ENCODE measurements at places on chromosomes 5 and 9.

GRCh38 chr9:96026655-96027213, 151.2 kb downstream of the ERCC6L2 start:
- DNase-seq, result no peak

- no peak for DNase-seq
Measured at GRCh38 chr9:70403618-70404025, 10.8 kb downstream of the KLF9 start.

- DNase-seq, result no peak
Measured at GRCh38 chr5:149915392-149916260, 29.0 kb downstream of the PDE6A start.

GRCh38 chr5:131150408-131150807, 14.6 kb downstream of the HINT1 start:
- no peak for DNase-seq

- DNase-seq, result no peak
Measured at GRCh38 chr5:40361378-40361777, 318.3 kb upstream of the PTGER4 start.

DNA sequence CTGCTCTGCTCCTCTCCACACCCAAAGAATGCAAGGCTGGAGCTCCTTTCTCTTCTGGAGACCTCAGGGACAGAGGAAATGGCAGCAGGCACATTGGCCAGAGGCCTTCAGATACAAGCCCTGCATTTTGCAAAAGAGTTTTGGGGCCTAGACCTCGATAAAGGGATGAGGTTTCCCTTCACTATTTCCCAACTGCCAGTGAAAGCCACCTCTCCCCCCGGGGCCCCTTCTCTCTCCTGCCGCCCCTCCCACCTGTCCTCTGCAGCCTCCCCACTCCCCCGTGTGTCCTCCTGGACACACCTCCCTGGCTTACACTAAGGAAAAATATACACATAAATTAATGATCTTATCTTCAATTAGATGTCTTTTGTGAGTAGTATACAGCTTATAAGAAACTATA, 21.3 kb upstream of the LMNB1 start:
- no peak for DNase-seq

DNA sequence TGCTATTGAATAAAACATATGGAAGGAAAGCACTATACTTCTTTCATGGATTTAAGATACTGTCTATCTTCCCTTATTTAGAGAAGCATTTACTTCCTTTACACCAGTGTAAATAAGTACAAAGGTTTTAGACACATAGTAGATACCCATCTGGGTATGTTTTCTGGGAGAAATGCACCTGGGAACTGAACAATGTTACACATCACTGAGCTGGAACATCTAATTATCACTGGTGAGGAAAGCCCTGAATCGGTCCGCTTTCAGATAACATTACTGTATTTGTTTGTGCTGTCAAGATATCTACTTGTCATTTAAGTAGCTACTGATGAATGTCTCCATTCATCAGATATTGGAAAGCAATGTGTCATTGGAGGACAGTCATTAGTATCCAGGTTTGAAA, 964.7 kb upstream of the PTPRD start:
- DNase-seq, result no peak

DNA sequence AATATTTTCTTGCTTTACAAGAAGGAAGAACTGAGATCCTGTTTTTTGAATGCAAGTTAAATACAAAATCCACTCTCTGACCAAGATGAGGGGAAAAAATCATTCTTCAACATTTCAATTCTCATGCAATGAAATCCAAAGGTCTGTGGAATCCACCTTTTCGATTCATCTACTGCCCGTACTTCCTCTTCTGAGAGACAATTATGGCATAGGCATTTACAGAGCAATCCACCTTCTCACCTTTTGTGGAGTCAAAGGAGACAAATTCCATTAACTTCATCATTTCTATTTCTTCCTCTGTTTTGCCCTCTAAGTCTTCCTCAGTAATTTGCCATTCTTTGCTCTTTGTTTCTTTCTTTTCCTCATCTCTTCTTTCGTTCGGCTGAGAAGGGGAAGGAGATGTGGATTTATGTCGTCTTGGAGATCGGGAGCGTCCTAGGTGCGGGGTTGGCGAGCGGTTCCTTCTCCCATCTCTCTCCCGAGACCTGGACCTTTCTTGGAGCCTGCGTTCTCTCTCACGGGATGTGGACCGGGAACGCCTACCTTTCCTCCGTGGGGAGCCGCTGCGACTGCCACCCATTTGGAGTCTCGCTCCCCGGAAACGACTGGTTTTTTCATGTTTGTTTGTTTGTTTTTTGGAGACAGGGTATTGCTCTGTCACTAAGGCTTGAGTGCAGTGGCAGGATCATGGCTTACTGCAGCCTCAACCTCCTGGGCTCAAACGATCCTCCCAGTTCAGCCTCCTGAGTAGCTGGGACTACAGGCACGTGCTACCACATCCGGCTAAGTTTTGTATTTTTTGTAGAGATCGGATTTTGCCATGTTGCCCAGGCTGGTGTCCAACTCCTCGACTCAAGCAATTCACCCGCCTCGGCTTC, 24.3 kb upstream of the AFF4 start:
- no peak for DNase-seq

DNA sequence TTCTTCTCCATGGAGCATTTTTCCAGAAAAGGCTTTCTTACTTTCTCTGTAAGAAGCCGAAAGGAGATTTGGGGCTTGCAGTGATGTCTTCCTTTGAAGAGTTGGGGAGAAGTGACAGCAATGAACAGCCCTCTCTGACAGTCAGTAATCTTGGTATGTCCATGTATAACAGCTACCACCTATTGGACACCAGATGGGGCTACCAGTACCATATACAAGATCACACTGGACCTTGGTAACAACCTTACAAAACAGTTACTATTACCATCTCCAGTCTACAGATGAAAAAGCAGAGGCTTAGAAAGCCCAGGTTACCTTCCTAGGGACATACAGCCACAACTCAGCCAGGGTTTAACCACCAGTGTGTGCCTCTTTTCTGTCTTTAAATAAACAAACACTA, 272.7 kb upstream of the TRPC7 start:
- DNase-seq, result no peak

- DNase-seq, result peak; percentile 53
Measured at GRCh38 chr5:173664154-173664526, 47.7 kb upstream of the BOD1 start.

GRCh38 chr5:138737494-138738265, 15.5 kb upstream of the CTNNA1 start:
- no peak for DNase-seq

- DNase-seq, result no peak
Measured at GRCh38 chr5:68450245-68450852, 234.8 kb downstream of the PIK3R1 start.

DNA sequence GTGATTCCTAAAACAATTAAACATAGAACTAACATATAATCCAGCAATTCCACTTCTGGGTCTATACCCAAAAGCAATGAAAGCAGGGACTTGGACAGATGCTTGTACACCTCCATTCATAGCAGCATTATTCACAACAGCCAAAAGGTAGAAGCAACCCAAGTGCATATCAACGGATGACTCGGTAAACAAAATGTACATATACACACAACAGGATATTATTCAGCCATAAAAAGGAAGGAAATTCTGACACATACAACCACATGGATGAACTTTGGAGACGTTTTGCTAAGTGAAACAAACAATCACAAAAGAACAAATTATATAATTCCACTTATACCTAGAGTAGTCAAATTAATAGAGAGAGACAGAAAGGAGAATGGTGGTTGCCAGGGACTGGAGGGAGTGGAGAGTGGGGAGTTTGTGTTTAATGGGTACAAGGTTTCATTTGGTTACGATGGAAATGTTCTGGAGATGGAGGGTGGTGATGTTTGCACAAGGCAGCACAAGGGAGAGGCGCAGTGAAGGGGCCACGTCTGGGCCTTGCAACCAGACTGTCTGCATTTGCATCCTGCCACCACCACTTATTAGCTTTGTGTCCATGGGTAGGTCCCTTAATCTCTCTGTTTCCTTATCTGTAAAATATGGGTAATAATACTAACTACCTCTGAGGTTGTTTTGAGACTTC, 36.3 kb upstream of the RLN1 start:
- no peak for DNase-seq

- DNase-seq, result no peak
Measured at GRCh38 chr5:122775550-122776542, 966 bp downstream of the SNX2 start.

DNA sequence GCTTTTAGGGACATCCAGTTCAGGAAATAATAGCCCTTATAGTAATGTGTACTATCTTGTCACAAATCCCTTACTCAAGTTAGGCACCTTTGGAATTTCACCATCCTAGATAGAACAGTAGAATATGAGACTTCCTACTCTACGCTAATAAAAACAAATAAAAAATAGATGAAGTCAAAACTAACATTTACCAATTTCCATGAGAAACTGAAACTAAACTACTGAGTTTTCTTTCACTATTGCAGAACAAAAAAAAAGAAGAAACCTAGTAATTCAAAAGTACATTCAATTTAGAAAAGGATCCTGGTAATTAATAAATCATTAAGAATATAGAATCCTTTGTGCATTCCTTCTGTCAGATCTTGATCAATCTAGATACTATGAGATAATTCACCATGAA, 14.0 kb downstream of the STARD4 start:
- DNase-seq, result no peak

DNA sequence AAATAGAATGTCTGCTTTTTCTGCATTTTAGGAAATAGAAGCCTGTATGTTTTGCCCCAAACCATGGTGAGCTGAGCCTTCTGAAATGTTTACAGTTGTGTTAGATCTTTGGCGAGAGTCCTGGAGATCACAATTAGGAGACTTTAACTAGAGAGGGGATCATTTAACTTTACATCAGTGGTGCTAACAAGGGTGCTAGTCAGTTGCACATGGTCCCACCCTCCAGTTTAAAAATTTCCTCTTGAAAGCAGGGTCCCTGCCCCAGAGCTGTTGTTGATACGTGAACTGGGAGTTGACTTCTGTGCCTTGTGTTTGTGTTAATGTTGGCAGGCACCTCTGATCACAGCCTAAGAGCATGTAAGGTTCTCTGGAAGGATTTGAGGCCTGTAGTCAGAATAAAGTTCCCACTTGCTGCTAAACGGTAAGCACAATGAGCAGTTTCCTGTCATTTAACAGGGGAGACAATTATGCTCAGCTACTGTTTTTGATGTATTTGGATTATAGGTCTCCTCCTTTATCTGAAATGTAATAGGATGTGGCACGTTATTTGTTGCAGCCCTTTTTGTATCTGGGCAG, 43.7 kb downstream of the RASGRF2 start:
- DNase-seq, result no peak

DNA sequence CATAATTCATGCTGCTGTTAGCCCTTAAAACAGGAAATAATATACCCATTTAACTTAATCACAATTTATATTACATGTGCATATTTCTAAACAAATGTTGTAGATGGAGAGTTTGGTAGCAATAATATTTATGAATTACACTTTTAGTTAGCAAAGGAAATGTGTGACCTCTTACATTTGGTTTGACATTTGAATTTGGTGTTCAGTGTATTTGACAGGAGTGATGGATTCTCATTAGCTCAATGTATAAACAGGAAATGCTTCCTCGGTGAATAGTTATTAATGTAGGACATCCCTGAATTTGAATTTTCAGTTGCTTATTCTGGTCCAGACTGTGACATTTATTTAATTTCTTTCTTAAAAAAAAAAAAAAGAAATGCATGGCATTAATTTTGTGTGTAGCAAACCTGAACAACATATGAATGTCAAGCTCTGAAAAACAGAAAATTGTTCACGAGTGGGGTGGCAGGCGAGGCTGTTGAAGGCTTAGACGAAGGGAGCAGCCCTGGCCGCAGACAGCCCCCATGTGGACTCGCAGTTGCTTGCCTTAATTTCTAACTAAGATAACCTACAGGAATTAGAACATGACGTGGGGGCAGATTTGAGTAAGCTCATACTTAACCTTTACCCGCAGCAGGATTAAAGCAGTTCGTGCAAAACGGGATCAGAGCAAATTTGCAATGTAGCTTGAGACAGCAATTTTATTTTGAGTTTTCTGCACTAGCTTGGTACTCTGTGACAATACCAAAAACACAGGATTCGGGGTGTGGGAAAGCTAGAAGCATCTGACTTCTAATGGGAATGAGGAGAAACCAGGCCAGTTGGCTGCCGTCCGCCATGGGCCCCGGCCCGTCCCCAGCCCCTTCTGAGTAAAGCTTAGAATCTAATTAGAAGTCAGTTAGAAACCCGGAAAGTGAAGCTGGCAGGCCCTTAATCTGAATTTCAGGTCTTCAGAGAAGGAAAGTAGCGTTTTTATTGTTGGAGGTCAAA, 134.3 kb downstream of the MACROH2A1 start:
- DNase-seq, result no peak

- no peak for DNase-seq
Measured at GRCh38 chr5:74935752-74936091, 69.5 kb upstream of the FAM169A start.

DNA sequence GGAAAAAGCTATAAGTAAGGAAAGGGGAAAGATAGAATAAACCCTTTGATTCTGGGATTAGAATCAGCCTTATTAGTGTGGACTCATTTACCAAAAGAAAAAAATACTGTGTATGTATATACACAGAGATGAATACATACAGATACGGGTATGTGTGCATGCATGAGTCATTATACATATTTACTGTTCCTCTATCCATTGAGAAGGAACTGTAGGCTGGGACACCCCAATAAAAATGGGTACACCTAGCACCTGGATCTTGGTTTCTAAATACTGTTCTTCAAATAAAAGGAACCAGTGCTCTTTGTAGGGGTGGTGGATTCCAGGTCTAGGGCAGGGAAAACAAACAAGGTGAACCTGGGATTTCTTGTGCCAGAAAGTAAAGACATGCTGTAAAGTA, 48.3 kb downstream of the WHRN start:
- no peak for DNase-seq

GRCh38 chr5:170338933-170339779, 41.6 kb upstream of the LCP2 start:
- DNase-seq, result no peak

GRCh38 chr5:95899006-95899405, 62.6 kb downstream of the ELL2 start:
- DNase-seq, result no peak

GRCh38 chr5:14741131-14741530, 76.6 kb downstream of the OTULIN start:
- DNase-seq, result no peak

DNA sequence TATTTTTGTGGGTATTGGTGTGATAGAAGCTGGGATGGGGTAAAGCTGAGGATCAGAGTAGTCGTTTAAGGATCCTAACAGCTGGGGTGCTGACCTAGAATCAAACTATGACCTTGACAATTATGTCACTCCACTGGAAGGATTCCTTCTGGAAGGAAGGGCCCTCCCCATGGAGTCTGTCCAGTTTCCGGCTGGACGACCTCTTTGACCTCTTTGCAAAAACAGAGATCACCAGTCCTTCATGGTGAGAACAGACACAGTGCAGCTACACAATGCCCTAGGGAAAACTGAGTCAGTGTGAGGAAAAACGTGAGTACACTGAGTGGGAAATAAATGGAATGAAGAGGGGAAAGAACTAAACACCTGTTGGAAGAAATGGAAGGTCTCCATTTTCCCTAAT, 445.6 kb downstream of the MAT2B start:
- DNase-seq, result no peak

GRCh38 chr5:150465927-150466326, 16.4 kb upstream of the RPS14 start:
- DNase-seq, result no peak

GRCh38 chr9:100674419-100675122, 96.7 kb downstream of the CAVIN4 start:
- DNase-seq, result no peak

Measured in body of pancreas (tissue), 4 donors.